ENCODE measurements at places on chromosomes 12 and 14.

GRCh38 chr12:68481181-68481941, 129.3 kb upstream of the RAP1B start:
- DNase-seq = no peak

GRCh38 chr12:42935756-42936155, 346.2 kb upstream of the PRICKLE1 start:
- no peak for DNase-seq

DNA sequence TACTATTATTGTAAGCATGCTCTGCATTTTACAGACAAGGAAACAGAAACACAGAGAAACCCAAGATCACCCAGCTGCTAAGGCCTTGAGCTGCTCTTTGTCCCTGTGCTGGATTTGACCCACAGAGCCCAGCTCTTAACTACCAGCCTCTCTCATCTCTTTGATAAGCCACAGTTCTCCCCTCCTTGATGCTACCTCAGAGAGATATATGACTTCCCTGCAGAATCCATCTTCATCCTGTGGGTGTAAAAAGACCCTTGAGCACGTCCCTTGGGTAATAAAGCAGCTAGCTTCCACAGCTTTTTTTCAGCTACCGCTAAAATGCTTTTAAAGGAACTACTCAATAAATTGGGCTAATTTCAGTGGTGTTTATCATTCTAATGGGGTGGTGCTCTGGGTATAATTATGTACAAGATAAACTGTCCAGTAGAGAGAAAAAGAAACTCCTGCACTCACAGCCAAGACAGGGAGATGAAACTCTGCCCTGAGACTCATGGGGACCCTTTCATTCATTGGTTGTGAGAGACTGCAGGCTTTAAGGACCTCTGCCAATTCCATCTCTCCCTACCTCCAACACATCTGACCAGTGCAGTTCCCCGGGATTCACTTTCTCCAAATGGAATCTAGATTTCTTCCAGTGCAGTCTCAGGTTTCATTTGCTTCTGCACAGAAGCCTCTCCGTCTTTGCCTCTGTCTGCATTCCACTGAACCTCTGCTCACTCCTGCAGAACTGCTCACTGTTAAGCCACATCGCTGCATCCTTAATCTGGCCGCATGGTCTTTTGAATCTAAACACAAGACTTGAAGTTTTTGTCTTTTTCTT, 24.7 kb upstream of the NTF3 start:
- DNase-seq = peak; percentile 36

DNA sequence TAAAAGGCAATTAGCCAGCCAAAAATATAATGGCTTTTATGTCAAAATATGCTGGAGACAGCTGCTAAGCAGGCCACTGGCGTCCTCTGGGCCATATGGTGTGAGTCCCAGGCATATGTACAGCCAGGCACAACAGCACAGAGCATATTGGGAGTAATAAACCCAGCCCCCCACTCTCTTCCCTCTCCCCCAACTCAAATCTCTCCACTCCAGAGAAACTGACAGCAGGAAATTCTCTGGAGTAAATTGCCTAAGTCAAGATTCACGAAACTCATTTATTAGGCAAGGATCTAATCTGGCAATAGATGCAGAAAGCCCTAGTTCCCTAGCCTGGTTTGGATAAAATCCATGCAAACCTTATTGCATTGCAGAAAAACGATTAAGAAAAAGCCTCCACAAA, 147.9 kb upstream of the SEL1L start:
- DNase-seq = no peak

- peak; percentile 28 for DNase-seq
Observed at GRCh38 chr12:77577791-77578190, 252.9 kb upstream of the NAV3 start.

- no peak for DNase-seq
Observed at GRCh38 chr12:48050174-48050573, 45.9 kb upstream of the COL2A1 start.

DNA sequence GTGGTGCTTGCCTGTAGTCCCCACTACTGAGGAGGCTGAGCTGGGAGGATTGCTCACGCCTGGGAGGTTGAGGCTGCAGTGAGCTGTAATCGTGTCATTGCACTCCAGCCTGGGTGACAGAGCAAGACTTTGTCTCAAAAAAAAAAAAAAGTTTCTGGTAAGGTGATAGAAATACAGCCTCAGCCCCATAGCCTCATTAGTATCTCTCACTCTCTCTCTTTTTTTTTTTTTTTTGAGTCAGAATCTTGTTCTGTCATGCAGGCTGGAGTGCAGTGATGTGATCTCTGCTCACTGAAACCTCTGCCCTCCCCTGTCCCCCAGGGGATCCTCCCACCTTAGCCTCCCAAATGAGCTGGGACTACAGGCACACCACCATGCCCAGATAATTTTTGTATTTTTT, 19.2 kb downstream of the MTHFD1 start:
- no peak for DNase-seq

DNA sequence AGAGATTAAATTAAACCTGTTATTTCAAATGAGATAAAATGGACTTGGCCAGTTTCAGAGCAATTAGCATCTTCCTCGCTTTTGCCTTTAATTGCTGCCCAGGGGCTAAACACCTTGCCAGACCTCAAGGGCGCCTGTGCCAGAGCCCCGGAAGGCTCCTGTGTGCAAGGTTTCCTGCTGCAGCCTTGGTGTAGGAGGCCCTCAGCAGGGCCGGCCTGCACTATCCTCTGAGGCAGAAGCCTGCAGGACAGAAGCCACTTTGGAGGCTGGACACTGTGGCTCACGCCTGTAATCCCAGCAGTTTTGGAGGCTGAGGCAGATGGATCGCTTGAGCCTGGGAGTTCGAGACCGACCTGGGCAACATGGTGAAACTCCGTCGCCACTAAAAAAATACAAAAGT, 150.4 kb downstream of the CALM1 start:
- DNase-seq = no peak

- DNase-seq = no peak
Observed at GRCh38 chr14:52031781-52032180, 37.1 kb downstream of the NID2 start.

GRCh38 chr14:58919217-58919616, 269.2 kb upstream of the DAAM1 start:
- DNase-seq = no peak

DNA sequence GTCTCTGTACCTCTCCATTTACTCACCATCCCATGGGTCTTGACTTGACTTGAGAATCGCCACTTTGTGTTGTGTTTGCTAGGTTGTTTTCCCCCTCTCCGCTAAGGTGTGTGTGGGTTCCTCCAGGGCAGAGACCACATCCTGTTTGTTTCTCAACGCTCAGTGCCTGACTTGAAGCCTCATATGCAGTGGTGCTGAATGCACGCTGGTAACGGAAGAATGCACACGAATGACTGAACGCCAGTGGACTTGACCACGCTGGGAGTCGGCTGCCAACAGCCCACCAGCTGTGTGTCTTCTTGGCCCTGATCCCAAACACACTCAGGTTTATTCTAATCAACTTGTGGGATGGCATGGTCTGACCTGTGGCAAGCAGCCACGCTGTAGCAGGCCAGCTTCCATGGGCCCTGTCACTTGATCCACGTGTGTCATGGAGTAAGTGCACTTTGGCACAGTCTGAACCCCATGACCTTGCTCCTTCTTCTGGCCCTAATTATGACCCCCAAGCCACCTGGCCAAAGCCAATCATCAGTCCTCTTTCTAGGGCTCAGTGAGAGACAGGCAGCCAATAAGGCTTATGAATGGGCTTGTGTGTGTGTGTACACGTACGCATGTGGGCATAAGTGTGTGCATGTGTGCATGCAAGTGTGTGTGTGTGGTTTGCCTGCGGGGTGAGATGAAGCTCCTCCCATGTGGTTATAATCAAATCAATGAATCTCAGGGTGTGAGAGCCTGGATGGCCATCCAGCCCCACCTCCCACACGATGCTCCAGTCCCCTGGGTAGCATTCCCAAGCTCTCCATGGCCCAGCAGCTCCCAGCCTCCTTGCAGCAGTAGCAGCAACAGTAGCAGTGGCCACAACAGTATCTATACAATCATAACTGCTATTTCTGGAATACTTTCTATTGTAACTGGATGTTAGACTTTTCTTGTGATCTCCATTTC, 6.4 kb upstream of the TC2N start:
- DNase-seq = no peak

GRCh38 chr12:119659289-119659897, 8.5 kb upstream of the PRKAB1 start:
- no peak for DNase-seq

DNA sequence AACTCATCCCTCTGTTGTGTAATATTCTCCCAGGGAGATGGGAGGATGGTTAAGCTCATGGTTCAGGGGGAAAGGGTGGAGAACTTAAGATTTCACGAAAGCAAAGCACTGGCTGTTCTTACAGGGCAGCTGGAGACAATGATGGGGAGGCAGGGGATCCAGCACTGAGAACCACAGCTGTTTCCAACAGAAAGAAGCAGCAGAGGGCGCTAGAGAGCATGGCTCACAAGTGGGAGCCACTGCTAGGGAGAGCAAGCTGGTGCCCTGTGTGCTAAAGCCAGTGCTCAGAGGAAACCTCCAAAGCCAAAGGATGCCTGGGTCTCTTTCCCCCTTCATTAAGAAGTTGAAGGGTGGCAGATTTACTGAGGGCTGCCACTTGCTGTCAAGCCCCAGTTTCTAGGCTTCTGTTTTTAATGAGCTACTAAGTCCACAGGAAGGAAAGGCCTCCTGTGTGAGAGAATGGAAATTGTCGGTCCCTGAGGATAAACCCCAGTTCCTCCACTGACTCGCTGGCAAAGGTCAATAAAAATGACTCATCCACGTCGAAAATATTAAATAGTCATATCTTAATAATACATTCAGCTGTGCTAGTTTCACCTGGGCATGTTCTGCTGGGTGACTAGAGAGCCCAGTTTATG, 199.7 kb downstream of the ANO2 start:
- no peak for DNase-seq

DNA sequence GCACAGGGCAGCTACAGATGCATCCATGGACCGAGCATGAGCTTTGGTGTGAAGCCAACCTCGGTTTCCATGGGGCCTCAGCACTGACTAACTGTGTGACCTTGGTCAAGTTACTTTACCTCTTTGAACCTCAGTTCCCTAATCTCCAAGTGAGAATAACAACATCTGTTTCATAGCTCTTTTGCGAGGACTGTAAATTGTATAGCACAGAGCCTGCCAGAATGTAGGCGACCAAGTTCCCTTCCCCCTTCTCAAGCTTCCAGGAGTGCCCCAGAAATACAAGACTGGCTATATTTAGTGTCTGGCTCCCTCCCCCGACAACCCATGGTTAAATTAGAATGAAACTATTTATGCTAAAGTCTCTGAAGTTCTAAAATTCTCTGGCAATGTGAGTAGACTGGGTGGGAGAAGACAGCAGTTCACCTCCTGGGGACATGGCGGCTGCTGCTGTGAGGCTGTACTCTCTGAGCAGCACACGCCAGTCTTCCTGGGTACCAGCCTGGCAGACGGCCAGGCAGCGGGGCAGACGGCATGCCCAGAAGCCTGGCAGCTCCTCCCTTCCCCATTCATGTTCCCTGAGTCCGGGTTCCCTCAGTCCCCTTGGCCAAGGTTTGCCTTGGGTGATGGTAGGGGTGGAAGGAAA, 22.0 kb upstream of the TMED10 start:
- DNase-seq = no peak

- no peak for DNase-seq
Observed at GRCh38 chr12:93939641-93940325, 208.6 kb upstream of the PLXNC1 start.

DNA sequence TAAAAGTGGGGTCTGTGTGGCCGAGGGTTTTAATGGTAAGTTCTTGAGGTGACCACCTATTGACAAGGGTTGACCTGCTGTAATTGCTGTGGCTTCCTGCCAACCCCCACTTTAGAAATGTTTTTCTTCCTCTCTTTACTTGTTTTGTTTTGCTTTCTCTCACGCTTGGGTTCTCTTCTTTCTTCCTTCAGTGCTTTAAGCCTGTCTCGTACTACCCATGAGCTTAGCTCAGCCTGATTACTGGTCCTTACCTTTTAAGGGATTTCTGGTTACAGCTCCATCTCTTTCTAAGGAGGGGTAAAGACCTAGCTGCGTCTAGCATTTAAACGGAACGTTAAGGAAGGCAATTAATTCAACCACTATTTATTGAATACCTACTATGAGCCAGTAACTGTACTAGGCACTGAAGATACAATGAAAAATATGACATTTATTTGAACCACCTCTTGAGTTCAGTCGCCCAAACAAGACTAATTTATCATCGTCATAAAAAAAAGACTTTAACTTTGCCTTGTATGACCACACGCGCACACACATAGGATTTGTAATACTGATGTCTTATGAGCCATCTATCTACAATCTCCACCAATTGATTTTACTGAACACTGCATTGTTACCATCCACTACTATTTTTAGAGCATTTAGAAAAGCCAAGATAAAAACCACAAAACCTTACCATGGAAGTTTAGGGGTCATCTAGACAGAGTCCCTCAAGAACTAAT, 888 bp upstream of the PPP1R12A start:
- DNase-seq = no peak

DNA sequence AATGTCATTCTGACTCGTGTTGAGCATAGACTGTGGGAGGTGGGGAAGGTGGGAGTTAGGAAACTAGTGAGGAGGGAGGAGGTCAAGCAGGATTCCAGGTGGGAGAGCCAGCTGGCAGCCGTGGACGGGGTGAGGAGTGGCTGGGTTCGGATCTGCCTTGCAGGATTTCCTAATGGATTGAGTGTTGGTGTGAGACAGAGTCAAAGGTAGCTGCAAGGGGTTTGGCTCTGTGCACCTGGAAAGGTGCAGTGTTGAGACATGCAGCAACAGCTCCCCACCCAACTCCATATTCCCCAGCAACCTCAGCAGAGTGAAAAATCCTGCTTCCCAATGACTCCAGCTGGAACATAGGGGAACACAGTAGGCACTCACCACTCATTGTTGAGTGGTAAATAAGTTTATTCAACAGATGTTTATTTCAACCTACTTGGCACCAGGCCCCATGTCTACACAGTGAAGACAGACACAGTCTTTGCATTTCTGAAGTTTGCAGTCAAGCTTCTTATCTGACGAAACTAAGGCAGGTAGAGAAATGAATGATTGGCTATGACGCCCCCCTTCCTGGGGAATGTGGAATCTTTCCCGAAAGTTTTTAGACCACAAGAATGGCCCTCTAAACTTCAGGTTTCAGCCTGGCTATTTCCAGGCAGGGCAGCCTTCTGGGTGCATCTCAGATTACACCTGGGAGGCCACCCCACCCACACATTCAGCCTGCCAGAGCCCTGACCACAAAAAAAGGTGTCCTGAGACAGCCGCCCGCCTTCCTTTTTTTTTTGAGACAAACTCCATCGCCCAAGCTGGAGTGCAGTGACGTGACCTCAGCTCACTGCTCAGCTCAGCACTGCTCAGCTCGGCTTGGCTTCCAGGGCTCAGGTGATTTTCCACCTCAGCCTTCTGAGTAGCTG, 37.9 kb upstream of the PLEKHG6 start:
- DNase-seq = no peak

- no peak for DNase-seq
Observed at GRCh38 chr12:68119724-68120211, 39.8 kb downstream of the IFNG start.

- peak; percentile 17 for DNase-seq
Observed at GRCh38 chr14:70601162-70601561, 707 bp upstream of the MED6 start.

GRCh38 chr12:67220065-67220464, 49.1 kb upstream of the CAND1 start:
- no peak for DNase-seq
